ENCODE measurements at places on chromosomes 7 and 10.

DNA sequence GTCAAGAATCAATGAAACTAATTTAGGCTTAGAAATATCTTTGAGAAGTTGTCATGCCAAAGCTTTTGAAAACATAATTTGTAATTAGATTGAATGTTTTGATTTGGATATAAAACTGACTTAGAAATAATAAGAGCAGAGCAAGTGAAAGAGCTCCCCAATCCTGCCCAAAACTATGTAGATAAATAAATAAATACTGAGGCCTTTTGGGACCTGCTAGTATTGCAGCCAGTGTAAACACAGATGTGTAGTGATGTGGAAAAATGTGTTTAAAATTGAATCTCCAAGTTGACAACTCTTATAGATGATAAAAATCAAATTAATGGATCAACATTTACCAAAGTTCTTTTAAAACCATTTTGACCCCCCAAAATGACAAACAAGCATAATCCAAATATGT, 896.1 kb downstream of the CNTNAP2 start:
- no peak for DNase-seq

- no peak for DNase-seq
Measured at GRCh38 chr7:126426652-126427051, 826.1 kb downstream of the GRM8 start.

- DNase-seq: no peak
Measured at GRCh38 chr7:155972247-155972646, 160.0 kb upstream of the SHH start.

DNA sequence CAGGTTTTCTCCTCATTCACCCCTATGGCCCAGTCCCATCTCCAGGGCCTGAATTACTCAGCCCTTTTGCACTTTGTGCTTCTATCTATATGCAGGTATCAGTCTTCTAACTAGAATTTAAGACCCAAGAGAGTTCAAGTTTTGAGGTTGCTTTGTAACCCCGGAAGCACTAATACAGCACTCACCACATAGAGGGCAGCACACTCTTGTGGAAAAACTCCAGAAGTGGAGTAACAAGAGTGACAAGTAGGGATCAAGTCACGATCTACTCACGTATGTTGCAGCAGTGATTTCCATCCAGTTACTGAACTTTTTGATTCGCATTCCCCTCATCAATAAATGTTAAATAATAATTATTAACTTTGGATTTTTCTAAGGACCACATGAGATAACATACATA, 151.0 kb downstream of the CHCHD3 start:
- DNase-seq: no peak

- DNase-seq: peak; percentile 41
Measured at GRCh38 chr10:14586901-14587300, 187.8 kb downstream of the FAM107B start.

GRCh38 chr7:25665903-25666670, 437.8 kb upstream of the NPVF start:
- DNase-seq: no peak

DNA sequence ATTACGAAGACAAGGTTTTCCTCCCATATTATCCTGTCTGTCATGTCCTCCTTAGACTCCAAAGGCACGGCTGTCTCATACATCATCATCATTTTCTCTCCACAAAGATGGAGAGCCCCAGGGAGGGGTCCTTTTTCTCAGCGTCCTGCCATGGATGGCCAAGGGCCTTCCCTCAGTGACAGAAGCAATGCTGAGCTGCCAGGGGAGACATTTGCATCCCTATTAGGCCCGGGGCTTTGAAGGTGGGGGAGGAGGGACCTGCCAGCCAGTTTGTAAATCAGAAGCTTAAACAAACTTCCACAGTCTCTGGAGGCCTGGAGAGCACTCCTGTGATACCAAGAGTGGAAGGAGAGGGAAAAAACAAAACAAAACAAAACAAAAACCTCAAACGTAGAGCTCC, 112.4 kb upstream of the ADO start:
- DNase-seq: no peak

DNA sequence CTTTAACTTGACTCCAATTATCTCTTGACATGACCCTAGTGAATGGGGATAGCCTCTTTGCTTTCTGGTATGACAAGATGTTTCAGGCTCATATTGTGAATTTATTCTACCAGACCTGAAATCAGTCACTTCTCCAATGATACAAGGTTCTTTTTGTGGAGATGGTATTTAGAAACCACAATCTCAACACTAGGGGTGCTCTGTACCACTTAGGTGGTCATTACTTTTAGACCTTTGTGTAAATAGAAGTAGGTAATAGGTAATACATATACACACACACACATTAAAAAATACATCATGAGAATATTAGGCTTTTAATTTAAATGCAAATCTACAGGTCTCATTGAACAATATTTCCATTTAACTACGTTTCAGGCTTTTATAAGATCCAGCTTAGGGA, 199.0 kb upstream of the RHOBTB1 start:
- DNase-seq: peak; percentile 6

- DNase-seq: no peak
Measured at GRCh38 chr10:106577756-106578155, 586.8 kb downstream of the SORCS1 start.

GRCh38 chr10:132115732-132116131, 50.0 kb downstream of the JAKMIP3 start:
- no peak for DNase-seq

GRCh38 chr7:21368317-21368716, 59.6 kb upstream of the SP4 start:
- DNase-seq: no peak

GRCh38 chr7:134589491-134589941, 40.6 kb downstream of the AKR1B15 start:
- no peak for DNase-seq

- no peak for DNase-seq
Measured at GRCh38 chr10:42872865-42873435, 90.4 kb downstream of the BMS1 start.

- no peak for DNase-seq
Measured at GRCh38 chr10:112332022-112332421, 41.9 kb upstream of the ACSL5 start.

GRCh38 chr7:22356701-22357310, at the start of gene RAPGEF5:
RAPGEF5 (minus strand) TSS chr7:22357154; CDS start chr7:22357060, 94 bp downstream.
- DNase-seq: no peak

- DNase-seq: peak; percentile 51
Measured at GRCh38 chr10:133318494-133319127, 9.9 kb downstream of the ZNF511 start.
